ENCODE measurements at places on chromosomes 12 and 14.

DNA sequence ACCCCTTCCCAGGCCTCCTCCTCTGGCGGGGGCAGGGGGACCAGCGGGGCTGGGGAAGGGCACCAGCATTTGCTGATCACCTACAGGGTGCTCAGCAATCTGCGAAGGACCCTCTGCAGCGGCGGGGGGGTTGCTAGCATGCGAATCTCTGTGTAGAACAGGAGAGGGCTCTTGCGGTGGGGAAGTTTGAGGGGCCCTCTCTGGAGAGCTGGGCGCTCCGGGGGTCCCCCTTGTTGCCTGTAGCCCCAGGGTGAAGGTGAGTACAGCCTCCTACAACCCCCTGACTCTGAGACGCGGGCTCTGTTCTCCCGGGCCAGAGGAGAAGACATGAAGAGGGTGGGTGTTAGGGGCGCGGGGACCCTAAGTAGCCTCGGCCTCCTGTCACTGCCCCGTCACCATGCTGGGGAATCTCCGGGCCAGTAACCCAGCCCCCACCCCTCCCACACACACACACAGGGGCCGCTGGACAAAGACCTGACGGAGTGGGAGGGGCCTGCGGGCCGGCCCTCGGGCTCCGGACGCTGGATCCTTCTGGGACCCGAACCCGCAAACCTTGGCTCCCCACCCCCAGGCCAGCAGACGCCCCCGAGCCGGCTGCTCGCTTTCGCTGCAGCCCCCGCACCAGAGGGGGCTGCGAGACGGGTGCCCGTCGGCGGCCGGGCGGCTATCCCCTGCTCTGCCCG, 734 bp downstream of the FIGNL2 start:
- no peak for DNase-seq

GRCh38 chr12:105736498-105736897, 402.3 kb downstream of the NUAK1 start:
- DNase-seq: no peak

- no peak for DNase-seq
Measured at GRCh38 chr14:47961634-47962033, 286.2 kb upstream of the MDGA2 start.

DNA sequence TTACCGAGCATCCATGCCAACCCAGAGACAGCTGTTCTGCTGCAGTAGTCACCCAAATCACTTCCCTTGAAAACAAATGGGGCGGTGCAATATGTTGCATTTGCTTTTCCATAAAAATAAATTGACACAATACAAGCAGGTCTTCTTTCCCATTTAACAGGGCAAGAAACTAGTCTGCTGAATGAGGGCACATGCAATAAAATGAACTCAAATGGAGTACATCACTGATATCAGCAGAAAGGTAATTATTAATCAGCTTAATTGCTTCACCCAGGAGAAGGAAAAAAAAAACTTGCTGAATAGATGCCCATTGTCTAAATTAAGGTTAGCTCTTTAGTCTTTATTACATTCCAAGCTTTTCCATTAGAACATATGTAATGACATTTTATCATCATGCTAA, 175.1 kb upstream of the GZMB start:
- DNase-seq: no peak

All from T-helper 22 cell (primary cell).